Stimulated activated CD4-positive, alpha-beta T cell treated with anti-CD3 and anti-CD28 coated beads, Interleukin-4, amount 100 ng/mL, for 24 hours (primary cell): ENCODE measurements at places on chromosomes 13 and 19.

DNA sequence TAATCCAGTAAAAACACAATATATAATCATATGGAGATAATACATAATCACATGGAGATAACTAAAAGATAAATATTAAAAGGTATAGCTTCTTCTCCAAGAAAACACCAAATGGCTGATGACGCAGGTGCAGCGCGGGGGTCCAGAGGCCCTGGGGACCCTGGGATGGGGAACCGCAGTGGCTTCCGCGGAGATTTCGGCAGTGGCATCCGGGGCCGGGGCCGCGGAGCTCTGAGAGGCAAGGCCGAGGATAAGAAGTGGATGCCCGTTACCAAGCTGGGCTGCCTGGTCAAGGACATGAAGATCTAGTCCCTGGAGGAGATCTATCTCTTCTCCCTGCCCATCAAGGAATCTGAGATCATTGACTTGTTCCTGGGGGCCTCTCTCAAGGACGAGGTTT, 10.5 kb downstream of the ZNF44 start:
- DNase-seq: no peak

GRCh38 chr13:113883921-113884804, 20.3 kb upstream of the GAS6 start:
- DNase-seq: no peak

GRCh38 chr13:47249266-47249665, 352.4 kb upstream of the HTR2A start:
- DNase-seq: no peak

DNA sequence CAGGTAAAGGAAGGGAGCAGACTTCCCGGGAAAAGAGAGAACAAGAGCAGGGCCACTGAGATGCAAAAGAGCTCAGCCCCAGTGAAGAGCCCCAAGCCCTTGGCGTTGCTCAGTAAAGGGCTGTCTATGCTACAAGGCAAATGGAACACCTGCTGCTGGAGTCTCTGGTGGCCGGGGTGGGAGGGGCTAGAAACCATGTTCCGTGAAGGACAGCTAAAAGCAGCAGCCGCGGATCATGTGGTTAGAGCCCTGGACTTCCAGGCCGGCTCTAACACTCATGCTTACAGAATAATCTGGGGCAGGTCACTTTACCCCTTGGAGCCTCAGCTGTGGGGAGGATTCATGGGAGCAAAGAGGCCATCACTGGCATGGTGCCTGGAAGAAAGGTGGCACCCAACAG, 17.8 kb downstream of the POU2F2 start:
- no peak for DNase-seq

- DNase-seq: no peak
Observed at GRCh38 chr19:28556371-28556770, 656.6 kb downstream of the UQCRFS1 start.

DNA sequence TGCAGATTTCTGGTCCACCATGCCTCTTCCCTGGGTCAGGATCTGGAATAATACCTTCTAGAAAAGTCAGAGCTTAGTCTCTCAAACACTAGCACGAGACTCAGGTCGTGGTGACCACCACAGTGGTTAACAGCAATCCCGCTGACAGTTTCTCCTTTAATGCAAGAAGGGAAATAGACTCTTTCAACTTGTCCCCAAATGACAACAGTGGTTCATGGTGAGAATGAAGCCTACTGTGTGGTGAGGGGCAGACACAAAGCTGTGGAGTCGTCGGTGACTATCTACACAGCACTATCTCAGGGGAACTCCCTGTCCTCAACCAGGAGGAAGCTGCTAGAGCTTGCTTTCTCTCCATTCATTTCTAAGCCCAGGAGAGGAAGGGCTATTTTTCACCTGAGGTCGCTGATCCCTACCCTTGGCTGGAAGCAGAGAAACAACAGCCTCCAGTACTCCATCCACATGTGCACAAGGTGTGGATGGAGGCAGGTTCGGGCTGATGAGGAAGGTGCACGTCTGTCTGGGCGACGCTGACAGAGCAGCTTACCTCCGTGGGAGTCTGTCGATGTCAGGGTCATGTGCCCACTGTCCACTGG, 72.4 kb downstream of the STK24 start:
- peak; percentile 26 for DNase-seq

DNA sequence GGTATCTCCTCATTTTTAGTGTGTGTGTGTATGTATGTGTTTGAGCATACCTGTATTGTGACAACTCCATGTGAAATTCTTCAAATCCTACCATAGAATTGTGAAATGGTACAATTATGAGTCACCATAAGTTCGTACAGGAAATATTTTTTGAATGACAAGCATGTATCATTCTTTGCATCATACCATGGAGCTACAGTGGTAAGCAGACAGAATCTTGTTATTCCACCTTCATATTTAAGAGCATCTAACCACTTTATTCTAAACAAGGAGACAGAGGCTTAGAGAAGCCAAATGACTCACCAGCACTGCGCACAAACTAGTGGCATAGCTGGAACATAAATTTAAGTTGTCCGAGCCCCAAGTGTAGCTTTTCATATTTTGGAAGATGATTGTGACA, 4.5 kb upstream of the EPSTI1 start:
- no peak for DNase-seq

GRCh38 chr13:28623782-28624706, 34.9 kb upstream of the POMP start:
- no peak for DNase-seq

DNA sequence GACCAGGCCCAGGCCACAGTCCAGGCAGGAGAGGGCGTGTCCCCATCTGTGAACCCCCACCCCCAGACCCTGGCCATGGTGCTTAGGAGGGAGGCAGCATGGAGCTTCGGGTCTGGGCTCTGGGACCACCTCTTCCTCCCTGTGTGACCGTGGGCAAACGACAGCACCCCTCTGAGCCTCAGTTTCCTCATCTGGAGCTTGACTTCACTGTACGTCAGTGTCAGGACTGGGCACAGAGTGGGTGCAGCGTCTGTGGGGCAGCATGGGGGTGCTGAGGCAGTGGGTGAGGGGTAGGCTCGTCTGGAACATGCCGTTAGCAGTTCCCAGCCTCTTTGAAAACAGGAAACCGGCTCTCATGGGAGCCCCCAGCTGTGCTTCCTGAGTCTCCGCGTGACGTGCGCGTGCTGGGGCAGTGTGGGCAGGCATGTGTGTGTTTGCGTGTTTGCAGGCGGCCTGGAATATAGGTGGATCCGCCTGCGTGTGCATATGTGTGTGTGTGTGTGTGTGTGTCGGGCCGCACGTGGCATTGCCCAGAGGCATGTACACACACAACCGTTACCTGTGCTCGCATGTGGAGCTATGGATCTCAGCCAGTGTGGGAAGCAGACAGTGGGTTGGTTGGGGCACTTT, 15.8 kb downstream of the ARRDC2 start:
- DNase-seq: peak; percentile 64

DNA sequence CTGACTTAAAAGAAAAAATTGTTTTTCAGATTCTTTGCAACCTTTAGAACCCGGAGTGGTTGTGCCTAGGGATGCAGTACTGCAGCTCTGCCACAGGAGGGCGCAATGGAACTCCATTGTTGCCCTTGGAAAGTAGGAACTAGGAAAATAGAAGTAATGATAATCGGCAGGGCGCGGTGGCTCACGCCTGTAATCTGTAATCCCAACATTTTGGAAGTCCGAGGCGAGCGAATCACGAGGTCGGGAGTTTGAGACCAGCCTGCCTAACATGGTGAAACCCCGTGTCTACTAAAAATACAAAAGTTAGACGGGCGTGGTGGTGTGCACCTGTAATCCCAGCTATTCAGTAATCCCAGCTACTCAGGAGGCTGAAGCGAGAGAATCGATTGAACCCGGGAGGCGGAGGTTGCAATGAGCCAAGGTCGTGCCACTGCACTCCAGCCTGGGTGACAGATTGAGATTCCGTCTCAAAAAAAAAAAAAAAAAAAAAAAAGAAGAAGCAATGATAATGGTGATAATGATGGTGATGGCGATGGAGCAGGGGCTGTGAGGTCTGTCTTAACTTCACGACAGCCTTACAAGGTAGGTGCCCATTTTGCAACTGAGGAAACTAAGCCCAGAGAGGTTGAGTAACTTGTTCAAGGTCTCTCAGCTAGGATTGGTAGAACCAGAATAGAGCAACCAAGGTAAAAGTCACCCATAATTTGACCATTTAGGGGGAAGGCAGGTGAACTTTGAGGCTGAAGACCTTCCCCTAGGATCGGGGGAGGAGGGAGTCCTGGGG, 5.5 kb upstream of the ADAMTS10 start:
- DNase-seq: peak; percentile 57

GRCh38 chr19:56885173-56885985, 44.9 kb upstream of the PEG3 start:
- DNase-seq: no peak

- DNase-seq: no peak
Observed at GRCh38 chr13:75437582-75438318, 44.2 kb downstream of the TBC1D4 start.

- no peak for DNase-seq
Observed at GRCh38 chr13:69585656-69586055, 522.0 kb upstream of the ATXN8OS start.

- no peak for DNase-seq
Observed at GRCh38 chr19:48866692-48867091, 1.7 kb downstream of the PLEKHA4 start.

DNA sequence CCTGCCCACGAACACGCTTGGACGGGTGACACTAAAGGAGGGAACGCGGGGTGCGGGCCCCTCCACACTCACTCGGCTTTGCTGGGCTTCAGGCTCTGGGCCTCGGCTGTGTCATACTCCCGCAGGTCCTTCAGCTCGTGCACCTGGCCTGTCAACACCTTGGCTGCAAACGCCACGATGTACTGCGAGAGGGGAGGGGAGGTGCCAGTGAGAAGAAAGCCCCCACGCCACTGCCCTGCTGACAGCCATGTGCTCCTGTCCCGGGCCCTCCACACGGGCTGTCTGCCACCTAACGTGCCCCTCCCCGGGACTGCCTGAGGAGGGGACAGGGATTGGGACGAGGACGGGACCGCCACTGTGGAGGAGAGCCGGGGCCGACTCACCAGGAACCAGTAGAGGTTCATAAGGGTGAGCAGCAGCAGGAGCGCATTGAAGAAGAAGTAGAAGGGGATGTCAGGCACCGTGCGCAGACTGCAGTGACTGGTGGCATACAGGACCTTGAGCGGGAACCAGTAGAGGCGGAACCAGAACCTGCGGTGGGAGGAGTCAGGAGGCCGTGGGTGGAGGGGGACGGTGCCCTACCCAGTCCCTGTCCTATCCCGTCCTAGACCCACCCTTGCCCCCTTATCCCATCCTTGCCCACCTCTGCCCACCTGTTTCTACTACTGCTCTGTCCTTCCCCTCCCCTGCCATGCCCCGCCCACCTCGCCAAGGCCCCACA, 16.9 kb downstream of the CERS1 start:
- no peak for DNase-seq

DNA sequence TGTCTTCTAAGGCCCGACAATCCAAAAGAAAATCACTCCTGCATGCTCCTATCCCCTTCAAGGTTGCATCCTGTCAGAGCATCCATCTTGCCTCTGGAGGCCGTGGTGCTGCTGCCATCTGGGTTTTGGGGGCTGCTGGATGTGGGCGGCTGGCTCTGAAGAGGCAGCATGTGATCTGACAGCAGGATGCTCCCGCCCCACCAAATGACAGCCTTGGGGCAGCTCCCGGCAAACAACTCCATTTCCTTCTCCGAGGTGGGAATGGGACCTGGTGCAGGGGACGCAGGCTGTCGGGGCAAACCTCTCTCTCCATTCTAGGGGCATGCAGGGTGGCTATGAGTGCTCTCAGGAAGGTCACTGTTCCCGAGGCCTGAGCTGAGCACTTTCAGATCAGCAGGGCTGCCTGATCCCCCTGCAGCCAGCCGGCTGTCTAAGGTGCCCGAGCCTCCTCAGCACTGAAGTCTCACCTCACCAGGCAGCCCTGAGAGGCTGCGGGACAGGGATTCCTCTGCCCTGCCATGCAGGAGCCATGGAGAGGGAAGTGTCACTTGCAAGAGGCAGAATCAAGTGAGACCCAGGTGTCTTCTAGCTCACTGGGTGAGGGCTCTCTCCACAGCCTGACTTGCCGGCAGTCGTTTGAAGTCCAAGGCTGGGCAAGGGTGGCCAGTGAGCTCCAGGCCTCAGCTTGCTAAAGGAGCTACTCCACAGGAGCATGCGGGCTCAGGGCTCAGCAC, 28.8 kb downstream of the TSSK6 start:
- no peak for DNase-seq

DNA sequence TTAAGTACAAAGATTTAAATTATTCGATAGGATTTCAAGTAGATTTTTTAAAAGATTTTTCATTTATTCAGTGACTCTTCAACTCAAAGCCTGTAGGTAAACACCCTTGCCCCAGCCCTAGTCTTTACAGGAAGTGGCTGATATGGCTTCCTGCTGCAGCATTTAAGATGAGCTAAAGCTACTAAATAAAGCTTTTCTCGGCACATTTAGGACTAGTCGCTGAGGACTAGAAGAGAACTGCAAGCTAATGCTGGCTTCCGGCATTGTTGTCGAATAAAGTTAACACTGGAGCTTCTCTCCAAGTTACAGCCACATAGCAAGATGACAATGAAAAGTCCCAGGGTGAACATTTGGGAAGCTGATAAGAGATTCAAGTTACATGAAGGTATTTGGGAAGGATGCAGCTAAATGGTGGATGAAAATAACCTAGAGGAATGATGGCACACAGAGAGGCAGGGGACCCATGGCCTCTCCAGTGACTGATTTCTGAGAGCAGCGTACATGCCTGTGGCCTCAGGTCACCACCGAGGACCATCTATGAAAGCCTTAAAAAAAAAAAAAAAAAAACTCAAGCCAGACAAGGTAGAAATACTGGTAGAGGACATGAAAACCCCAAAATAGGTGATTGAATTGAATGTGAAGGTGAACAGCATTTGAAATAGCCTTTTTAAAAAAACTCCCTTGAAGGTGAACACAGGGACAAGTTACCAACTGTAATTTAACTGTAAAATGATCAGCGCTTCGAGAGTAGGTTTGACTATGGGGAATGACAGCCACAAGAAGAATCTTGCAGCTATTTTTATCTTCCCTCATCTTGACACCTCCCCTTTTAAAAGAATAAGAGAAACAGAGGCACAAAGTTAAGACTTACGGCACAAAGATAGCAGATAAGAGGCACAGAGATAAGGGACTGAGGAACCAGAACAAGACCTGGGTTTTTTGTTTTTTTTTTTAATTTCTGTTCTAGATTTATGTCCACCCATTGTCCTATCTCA, 155.4 kb downstream of the DCT start:
- DNase-seq: peak; percentile 19

- no peak for DNase-seq
Observed at GRCh38 chr13:46476174-46476573, 76.8 kb upstream of the LRCH1 start.

GRCh38 chr19:40453151-40453735, 9.1 kb upstream of the SERTAD3 start:
- DNase-seq: no peak

DNA sequence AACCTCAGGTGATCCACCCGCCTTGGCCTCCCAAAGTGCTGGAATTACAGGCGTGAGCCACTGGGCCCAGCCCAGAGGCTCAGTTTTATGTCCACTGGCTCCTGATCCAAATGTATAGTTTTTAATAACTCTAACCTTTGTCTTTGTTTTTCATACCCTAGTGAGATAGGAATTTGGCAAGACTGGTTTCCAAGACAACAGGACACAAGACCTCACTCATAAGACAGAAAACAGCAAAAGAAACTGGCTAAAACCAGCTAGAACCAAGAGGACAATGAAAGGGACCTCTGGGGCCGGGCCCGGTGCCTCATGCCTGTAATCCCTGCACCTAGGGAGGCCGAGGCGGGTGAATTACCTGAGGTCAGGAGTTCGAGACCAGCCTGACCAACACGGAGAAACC, 27.6 kb downstream of the CPT1C start:
- no peak for DNase-seq

GRCh38 chr13:61180234-61180633, 235.4 kb downstream of the PCDH20 start:
- DNase-seq: no peak
